ENCODE measurements at places on chromosomes 2 and 18.

GRCh38 chr18:8288472-8289195 lies 320.6 kb upstream of the RAB12 start:
- DNase-seq: no peak

DNA sequence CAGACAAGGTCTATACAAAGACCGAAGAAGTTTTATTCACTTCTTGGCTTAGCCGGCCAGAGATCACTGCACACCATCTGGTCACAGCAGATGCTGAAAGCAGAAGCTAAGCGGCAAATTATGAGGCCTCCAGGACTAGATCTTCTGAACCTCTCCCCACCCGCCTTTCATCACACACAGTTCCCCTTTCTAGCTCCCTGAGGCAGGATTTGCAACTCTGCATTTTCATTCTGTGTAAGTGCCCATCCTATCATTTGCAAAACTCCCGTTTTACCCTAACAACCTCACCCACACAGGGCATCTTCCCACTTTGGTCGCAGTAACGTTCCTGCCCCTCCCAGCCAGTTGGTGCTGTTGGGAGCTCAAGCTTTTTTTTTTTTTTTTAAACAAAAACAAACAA lies 3.1 kb upstream of the MOB1A start:
- DNase-seq: no peak

GRCh38 chr2:126704434-126705160 lies 48.6 kb downstream of the GYPC start:
- DNase-seq: no peak

- no peak for DNase-seq
Observed at GRCh38 chr2:10234409-10235094, 68.2 kb upstream of the HPCAL1 start.

DNA sequence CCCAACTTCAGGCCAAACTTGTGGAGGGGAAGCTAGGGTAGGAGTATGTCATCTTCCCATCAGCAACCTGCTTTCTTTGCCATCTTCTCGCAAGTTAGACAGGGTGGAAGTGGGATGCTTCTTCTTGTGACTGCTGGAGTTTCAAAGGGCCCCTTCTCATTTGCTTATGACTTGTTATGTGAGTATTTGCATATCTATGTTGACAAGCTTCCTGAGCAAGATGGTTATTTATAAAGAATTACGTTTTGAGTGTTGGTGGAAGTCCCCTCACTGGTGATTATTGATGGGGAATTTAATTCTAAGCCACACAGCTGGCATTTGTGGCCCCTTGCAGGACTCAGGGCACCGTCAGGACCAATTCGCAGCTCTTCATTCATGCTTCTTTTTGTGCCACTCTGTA lies 791.0 kb downstream of the LRRTM4 start:
- no peak for DNase-seq

DNA sequence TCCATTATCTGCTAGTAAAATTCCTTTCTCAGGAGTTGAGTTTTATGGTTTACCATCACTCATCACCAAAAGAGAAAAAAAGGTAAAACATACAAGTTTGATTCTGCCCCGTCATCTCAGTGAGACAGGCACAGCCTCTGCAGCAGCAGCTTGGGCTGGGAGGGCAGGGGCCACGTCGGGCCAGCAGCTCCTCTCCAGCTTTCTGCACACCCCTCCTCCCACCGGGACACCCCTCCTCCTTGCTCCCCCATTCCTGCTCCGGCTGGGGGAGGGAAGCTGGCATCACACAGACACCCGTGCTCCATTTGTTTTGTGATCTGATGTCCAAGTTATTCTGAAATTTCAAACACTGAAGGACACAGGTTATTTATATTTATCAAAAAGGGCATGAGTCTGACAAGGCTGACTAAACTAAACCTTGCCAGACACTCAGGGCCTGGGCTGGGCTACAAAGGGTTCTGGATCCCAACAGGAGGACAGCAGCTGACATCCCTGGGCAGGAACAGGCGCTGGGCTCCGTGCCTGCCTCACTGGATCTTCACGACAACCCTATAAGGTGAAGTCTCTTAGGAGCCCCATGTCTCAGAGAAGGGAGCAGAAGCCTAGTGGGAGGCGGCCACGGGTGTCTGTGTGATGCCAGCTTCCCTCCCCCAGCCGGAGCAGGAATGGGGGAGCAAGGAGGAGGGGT lies 71.4 kb downstream of the HDAC4 start:
- DNase-seq: no peak

DNA sequence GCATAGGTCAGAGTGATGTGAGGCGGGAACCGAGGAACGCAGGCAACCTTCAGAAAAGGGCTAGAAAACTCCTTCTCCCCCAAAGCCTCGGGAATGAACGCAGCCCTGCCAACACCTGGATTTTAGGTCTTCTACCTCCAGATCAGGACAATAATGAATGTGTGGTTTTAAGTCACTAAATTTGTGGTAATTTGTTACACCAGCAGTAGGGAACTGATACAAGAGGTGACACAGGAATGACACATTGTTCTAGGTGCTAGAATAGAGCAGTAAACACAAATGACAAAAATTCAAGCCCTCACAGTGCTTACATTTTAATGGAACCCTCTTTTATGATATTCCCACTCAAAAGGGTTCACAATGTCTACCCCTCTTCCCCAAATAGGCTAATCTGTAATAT lies 39.2 kb upstream of the EML4 start:
- DNase-seq: no peak

- no peak for DNase-seq
Observed at GRCh38 chr2:223465793-223466192, 136.4 kb downstream of the SCG2 start.

GRCh38 chr18:55116863-55117262 lies 157.6 kb upstream of the CCDC68 start:
- DNase-seq: no peak

DNA sequence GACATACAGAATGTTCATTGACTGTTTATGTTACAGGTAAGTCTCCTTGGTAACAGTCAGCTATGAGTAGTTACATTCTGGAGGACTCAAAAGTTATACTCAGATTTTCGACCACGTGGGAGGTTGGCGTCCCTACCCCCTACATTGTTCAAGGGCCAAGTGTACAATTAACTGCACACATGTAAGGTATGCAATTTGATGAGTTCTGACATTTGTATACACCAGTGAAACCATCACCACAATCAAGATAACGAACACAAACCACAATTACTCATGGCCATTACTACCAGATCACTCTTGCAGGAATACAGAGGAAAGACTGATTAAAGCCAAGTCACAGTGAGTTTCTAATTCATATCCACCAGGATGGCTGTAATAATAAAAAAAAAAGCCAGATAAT lies 39.6 kb upstream of the LDLRAD4 start:
- no peak for DNase-seq

DNA sequence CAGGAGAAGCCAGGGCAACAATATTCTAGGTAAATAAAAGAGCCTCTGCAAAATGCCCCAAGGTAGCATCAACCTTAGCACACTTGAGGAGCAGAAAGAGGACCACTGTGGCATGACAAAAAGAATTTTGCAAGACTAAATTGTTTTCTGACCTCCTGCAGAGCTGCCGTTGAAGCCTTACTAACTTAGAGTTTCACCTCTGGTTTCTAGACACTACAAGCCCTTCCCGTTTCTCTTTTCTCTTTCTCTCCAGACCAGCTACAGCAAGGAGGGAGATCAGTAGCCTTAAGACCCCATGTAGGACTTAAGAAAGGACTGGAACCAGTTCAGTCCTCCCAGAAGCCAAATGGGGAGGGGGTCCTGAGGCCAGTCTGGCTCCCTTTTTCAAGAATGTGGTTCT lies 73.3 kb upstream of the SP3 start:
- no peak for DNase-seq

- no peak for DNase-seq
Observed at GRCh38 chr2:172836347-172836821, 100.7 kb downstream of the RAPGEF4 start.

- no peak for DNase-seq
Observed at GRCh38 chr2:231037731-231038482, 584 bp downstream of the C2orf72 start.

- no peak for DNase-seq
Observed at GRCh38 chr2:182548031-182548950, 121.5 kb upstream of the PDE1A start.

- DNase-seq: no peak
Observed at GRCh38 chr2:47725808-47726207, 57.1 kb upstream of the MSH6 start.

- DNase-seq: no peak
Observed at GRCh38 chr2:211900518-211900917, 638.1 kb downstream of the ERBB4 start.

- DNase-seq: no peak
Observed at GRCh38 chr2:129006135-129006886, 687.6 kb upstream of the HS6ST1 start.

DNA sequence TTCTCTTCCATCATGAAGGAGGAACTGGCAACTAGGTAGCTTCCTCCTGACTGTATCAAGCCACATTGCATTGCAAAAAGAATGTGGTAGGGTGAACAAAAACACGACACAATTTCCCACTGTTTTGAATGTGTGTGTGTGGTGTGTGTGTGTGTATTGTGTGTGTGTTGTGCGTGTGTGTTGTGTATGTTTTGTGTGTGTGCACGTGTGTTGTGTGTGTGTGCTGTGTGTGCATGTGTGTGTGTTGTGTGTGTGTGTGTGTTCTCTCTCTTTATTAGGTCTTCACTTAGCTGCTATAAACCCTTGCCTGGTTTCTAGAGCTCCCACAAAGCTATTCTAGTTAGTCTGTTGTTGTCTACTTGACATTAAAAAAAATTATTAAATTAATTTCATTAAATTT lies 550.0 kb upstream of the GYPC start:
- no peak for DNase-seq

DNA sequence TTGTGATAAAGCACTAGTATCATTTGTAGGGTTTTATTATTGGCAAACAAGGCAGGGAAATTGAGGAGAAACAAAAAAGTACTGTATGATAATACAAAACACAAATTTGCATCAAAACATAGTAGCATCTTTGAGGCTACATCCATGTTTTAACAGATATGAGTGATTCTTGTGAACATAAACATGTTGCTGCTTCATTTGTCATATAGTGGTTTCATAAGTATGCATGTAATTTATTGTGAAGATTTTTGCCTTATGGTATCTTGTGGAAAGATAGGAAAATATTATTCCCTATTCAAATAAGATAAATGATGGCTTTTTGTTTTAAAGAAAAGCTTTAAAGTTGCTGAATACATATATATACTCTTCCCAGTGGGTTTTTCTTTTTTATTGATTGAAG lies 60.3 kb downstream of the VRK2 start:
- DNase-seq: no peak

DNA sequence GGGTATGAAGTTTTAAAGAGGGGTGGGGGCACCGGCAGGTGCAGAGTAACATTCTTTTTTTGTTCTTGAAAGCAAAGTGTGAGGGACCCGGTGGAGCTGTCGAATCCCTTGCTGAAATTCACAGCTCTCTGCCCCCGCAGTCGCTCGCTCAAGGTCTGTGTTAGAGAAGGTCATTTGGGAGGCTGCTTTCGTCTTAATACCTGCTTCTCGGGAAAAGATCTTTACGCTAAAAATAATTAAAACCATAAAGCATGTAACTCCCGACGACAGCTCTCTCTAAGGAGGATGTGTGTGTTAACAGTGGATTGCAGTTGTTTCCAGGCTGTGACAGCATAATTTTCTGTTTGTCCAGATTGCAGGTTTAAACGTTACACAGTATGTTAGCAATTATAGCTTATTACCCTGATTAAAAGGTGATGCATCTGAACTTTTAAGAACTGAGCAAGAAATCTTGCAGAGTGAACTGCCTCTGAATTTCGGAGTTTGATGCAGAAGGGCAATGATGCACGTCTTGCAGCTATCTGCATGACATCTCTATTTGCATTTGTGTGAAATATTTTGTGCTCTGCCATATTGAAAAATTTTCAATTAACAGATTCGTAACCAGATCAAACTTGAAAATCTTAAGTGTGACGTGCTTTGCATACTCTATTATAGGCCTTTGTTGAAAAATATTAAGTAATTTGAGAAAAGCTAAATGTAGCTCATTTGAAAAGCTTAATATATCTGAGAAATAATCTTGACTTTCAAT lies 954 bp downstream of the RAPGEF4 start:
- no peak for DNase-seq

GRCh38 chr2:240505910-240506309 lies 51.9 kb downstream of the ANKMY1 start:
- no peak for DNase-seq

DNA sequence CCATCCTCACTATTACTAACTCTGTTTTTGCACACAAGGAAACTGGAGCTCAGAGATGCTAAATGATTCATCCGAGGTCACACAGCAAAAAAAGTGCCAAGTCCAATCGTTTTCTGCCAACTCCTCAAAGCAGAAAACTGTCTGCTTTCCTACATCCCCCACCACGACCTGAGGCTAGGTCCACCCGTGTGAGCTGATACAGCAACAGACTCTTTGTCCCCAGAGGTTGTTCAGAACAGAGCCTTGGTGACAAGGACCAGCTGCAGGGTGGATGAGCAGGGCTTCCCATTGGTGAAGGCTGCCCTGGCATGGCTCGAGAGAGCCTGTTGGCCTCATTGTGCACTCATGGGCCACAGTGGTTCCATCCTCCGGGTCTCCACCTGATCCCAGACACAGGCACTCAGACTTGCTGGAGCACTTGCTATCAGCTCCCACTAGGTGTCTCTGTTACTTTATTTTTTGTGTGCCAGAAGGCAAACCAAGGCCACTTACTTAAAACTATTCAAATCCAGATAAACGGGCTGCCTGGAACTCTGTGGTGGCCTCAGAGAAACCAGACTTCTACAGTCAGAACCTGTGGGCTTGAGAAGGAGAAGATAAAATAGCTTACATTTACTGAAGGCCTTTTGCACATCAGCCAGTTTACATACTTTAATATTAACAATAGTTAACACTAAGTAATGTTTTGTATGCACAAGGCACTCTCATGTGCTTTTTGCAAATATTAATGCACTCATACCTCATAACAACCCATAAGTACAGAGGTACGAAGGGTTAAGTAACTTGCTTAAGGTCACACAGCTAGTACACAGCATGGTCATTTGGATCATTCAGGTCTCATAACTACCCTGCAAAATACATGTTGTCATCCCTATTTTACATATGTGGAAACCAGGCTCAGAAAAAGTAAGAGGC lies 62.9 kb upstream of the CTIF start:
- DNase-seq: no peak

DNA sequence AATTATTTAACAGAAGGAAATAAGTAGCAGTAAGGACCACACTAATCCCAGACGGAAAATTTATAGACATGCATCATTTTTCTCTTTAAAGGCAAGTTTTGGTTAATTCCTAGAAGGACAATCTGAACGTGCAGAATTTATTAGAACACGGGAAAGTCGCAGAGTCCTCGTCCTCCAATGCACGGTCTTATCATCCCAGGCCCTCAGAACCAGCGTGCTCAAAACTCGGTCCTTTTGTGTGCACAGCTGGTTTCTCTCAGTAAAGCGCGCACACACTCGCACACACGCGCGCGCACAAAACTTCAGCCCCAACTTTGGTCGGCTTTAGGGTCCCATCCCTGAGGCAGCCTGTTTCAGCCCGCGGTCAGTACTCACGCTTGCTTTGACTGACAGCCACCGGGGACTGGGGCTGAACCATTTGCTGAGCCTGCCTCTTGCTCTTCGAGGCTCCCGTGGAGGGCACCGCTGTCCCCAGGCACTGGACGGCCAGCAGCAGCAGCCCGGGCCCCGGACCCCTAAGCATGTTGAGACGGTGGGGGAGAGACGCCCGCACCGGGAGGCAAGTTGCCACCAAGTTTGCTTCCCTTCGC lies 493 bp downstream of the FN1 start:
- no peak for DNase-seq

GRCh38 chr18:13219593-13220159 lies 1.1 kb downstream of the LDLRAD4 start:
- no peak for DNase-seq

- DNase-seq: no peak
Observed at GRCh38 chr2:129929321-129930290, 49.9 kb upstream of the RAB6C start.

GRCh38 chr2:236449167-236449761 lies 120.4 kb upstream of the ACKR3 start:
- DNase-seq: no peak

GRCh38 chr2:169598982-169599381 lies 14.8 kb downstream of the PPIG start:
- DNase-seq: no peak

All from stimulated activated CD4-positive, alpha-beta T cell treated with anti-CD3 and anti-CD28 coated beads, Interleukin-1b, Interleukin-23, amount 100 ng/mL, for 1 hour (primary cell).